ENCODE measurements at places on chromosomes 13 and 19.

DNA sequence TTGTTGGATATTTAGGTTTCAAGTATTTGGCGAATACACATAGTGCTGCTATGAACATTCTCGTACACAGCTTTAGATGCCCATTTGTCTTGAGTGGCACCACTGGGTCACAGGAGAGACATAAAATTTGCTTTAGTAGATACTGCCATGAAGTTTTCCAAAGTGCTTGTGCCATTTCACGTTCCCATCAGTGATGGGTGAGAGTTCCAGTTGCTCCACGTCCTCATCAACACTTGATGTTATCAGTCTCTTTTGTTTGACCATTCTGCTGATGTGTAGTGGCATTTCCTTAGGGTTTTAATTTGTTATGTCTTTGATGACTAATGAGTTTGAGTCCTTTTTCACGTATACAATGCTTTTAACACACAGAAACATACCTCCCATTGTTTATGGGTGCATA, 11.0 kb downstream of the ZSWIM9 start:
- no peak for DNase-seq

DNA sequence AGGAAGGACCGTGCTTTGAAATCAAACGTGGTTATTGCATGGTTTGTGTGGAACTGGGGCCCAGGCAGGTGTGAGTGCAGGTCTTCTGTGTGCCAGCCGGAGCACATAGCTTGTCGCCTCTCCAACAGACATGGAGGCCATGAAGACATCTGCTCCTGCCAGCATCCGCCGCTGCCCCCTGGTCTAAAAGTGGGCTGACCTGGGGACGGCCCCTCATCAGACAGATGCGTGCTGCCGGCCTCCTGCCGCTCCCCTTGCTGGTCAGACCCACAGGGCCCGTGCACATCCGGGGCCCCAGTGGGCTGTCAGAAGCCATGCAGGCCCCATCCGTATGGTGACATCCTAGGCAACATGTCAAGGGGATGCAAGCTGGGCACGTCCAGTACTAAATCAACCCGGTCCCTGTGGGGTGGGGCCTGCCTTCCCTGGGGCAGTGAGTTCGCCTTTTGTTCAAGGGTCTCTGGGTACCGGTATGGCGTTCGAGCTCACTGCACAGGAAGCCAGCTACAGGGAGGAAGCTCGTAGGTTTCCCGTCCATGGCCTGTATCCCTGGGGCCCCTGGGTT, 88.0 kb upstream of the MCF2L start:
- no peak for DNase-seq

GRCh38 chr13:113788413-113789135, 29.5 kb downstream of the TMEM255B start:
- no peak for DNase-seq

DNA sequence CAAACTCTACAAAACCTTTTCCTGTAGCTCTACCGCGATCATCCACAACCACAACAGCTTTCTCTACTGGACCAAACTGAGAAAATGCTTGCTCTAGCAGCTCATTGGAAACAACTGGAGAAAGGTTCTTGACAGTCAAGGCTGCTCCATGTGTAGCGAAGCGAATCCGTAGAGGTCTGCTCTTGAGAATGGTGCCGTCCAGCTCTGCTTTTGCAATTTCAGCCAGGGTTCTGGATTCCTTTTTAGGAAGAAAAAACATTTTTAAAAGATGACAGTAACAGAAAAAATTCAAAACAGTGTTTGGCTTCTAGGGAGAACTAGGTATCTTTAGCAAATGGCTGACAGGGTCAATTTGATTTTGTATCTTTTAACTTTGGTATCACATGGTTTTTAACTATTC, 10.4 kb downstream of the PSPC1 start:
- DNase-seq: no peak

DNA sequence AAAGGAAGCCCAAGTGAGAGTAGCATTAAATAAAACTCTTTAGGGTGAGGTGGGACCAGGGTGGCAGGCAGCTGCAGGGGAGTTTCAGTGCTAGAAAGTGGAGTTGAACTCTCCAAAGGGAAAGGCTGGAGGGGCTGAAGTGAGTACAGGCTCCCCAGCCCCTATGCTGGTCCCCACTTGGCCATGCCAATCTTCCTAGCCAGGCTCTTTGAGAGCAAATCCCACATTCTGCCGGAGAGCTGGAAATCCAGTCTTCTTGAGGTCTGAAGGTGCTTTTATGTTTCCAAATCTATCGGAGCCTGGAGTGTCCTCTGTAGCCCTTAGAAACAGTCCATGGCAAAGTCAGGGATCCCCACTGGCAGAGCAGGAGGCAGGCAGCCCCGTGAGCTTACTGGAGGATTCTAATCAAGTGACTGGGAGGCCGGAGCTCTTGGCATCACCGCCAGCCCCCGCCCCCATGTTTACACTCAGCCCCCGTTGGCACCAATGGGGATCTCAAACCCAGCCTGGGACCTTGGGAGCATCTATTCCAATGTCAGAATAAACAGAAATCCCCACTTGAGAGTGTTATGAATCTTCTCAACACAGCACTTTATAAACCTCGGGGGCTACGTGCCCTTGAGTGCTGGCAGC, 18.3 kb downstream of the ZNF536 start:
- DNase-seq: no peak

- DNase-seq: no peak
Observed at GRCh38 chr13:101555610-101556009, 103.1 kb downstream of the ITGBL1 start.

- DNase-seq: no peak
Observed at GRCh38 chr19:50315773-50316448, 13.3 kb downstream of the KCNC3 start.

DNA sequence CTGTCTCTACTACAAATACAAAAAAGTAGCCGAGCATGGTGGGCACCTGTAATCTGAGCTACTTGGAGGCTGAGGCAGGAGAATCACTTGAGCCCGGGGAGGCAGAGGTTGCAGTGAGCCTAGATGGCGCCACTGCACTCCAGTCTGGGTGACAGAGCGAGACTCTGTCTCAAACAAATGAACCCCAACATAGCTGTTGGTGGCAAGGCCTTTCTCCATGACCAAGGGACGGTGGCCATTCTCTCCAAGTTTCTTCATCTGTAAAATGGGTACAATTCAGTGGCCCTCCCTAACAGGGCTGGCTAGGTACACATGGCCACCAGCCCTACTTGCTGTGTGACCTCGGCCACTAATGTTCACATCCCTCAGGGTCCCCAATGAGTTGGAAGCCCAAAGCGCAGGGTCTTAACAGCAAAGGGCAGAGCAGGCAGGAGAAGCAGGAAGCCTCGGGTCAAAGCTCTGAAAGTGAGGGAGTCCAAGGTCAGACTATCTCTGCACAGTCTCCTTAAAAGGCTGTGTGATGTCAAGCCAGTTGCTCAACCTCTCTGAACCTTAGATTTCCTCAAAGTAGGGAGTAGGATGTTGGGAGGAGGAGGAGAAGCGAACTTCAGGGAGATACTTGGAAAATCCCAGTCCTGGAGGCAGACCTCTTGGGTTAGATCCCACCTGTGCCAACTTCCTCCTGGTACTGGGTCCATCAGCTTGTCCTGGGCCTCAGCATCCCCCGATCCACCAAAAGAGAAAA, 2.7 kb downstream of the JUND start:
- DNase-seq: no peak

GRCh38 chr19:13554506-13555240, 48.4 kb upstream of the CACNA1A start:
- no peak for DNase-seq

- no peak for DNase-seq
Observed at GRCh38 chr19:16337809-16338469, 13.3 kb downstream of the KLF2 start.

- no peak for DNase-seq
Observed at GRCh38 chr13:41231786-41232185, 31.6 kb downstream of the MTRF1 start.

- no peak for DNase-seq
Observed at GRCh38 chr13:60642552-60642951, 245.5 kb downstream of the TDRD3 start.

GRCh38 chr19:45475537-45476291, 7.9 kb downstream of the FOSB start:
- DNase-seq: no peak

DNA sequence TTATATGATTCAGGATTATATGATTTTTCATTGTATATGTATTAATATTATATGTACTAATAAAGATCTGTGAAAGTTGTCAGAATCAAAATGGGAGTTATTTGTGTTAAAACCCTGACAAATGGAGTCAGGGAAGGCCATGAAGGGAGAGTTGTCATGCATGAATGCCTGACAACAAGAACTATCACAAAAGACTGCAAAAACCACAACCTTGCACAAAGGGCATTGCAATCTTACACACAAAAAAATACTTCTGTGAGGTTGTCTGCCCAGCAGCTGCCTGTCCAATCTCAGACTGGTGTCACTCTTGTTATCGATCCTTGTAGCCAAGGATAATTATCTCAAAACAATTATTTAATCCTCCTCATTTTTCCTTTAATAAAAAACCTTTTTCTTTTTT, 21.2 kb upstream of the RBM26 start:
- DNase-seq: no peak

GRCh38 chr19:31263328-31263727, 85.9 kb downstream of the TSHZ3 start:
- DNase-seq: no peak

- DNase-seq: no peak
Observed at GRCh38 chr13:45873491-45874325, 22.2 kb upstream of the SIAH3 start.

DNA sequence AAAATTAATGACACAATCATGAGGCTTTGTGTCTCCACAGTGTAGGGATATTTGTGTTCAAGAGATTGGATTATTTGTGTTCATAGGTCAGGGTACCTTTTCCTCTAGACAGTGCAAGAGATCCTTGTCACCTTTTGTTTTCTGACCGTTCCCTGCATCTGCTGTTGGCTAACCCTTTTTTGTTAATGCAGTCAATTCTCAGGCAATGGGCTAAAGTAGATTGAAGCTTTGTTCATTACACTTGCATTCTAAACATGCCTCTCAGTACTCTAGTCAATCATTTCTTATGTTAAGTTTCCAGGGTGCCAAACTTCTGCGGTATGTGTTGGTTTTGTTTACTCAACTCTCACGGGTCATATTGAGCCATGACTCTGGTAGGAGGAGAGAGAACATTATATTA, 1.8 kb upstream of the MED4 start:
- DNase-seq: no peak

- no peak for DNase-seq
Observed at GRCh38 chr13:91108315-91108714, 239.2 kb upstream of the MIR17HG start.

DNA sequence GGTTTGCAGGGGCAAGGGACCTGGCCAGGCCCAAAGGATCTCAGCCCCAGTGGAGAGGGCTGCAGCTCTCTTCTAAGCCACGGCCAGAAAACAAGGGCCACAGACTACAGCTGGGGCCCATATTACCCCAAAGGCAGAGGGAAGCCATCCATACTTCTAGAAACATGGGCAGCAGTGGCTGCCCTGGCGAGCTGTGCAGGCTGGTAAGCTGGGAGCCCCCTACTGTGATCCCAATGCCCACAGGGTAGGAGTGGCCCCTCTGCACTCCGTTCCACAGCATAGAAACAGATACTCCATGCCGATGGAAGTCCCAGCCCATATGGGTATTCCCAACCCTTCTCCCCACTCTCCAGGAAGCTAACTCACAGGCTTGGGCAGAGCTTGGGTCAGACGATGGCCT, 25.1 kb downstream of the VSTM2B start:
- no peak for DNase-seq

DNA sequence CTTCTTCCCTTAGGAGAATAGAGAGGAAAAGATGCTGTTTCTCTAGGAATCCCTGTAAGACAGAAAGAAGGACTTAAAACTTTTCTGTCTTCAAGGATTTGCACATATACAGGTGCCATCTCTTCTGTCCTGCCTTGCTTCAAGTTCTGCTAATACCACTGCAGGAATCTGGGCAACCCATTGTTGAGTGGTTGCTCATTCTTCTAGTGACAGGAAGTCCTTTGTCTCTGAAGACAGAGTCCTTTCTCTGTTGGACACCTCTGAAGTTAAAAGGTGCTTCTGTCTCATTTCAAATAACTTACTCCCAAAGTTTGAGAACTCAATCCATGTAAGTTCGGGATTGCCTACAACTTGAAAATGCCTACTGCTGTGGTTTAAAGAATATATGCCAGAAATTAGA, 114.4 kb upstream of the TMTC4 start:
- no peak for DNase-seq

GRCh38 chr13:107968470-107968869, 246.9 kb downstream of the LIG4 start:
- DNase-seq: no peak

DNA sequence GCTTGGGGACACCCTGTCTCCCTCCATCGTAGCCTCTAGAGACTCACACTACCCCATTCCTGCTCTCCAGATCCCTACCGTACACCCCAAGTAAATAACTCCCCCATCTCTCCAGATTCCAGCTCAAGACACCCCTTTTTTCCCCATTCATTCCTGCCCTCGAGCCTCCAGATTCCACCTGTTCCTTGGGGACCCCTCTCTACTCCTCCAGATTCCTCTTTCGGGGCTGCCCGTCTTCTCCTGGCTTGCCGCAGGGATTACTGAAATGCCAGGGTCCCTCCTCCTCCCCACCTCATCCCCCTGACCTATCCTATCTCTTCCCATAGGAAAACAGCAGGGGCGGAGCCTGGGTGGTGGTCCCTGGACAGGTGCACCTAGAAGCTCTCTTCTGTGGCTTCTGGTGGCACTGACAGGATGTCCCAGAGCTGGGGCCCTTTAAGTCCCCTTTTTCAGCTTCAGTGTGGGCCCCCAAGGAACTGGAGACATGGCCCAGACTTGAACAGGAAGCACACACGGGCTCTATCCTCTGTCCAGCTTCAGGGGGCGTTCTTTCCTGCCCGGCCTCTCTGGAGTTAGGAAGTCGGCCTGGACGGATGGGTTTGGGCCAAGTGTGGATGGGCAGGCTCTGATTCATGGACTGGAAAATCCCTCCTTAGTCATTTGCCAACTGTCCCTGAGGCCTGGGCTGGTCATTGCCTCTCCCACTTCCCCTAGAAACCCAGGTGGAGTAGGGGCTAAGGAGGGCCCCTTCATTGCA, 1.2 kb downstream of the ZSWIM4 start:
- no peak for DNase-seq

DNA sequence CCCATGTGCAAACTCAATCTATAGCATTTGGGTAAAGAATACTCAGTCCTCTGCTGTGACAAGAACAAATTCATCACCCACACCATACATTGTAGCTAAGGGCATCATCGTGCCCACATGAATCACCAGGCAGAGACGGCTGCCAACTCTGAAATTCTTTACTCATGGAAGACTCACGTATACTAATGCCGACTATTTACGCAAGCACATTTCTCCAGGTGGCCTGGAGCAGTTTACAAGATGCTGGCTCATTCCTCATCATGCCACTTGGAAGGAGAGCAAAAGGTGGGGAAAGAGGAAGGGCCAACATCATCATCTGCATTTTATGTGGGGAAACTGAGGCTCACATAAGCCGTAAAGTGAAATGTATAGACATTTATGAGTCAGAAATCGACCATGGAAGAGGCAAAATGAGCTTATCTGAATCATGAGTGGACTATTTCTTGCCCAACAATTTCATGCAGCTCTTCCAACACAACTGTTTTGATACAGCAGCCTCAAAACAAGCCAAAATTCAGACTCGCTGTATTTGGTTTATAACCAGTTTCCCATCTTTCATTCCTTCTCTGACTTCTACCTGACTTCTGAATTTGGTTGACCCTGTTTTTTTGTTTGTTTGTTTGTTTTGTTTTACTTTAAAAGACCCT, 213.9 kb upstream of the SERP2 start:
- DNase-seq: no peak

GRCh38 chr19:54403054-54403453, 12.2 kb upstream of the TTYH1 start:
- DNase-seq: no peak

GRCh38 chr13:90690458-90691080, 656.9 kb upstream of the MIR17HG start:
- no peak for DNase-seq

GRCh38 chr13:76950101-76950500, 1.8 kb downstream of the ACOD1 start:
- no peak for DNase-seq

- DNase-seq: no peak
Observed at GRCh38 chr13:32829269-32829668, 187.0 kb upstream of the KL start.
